Brain (organoid and tissue), 16 donors: ENCODE measurements at places on chromosomes 1 and 21.

DNA sequence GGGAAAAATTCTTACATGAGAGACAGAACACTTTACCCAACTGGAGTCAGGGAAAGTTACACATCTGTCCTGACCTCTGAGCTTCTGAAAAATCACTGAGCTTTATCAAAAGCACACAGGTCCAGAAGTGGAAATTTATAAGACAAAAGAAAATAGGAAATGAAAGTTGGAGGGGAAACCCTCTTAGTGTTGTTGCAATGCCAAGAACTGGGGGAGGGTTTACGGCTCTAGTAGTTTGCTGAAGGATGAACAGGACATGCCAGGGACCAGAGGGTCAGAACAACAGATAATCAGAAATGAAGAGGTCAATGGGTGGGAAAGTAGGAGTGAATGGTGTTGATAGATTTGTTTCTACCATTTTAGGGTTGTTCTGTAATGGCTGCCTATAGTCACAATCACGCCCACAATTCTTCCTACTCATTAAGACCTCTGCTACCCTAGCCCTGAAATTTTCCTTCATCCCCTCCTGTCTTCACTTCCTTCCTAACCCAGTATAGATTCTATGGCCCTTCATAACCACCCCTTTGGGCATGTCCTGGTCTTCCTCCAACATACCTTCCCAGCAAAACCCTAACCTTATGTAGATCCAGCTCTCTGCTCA, 30.3 kb upstream of the FMOD start:
- no peak for DNase-seq

DNA sequence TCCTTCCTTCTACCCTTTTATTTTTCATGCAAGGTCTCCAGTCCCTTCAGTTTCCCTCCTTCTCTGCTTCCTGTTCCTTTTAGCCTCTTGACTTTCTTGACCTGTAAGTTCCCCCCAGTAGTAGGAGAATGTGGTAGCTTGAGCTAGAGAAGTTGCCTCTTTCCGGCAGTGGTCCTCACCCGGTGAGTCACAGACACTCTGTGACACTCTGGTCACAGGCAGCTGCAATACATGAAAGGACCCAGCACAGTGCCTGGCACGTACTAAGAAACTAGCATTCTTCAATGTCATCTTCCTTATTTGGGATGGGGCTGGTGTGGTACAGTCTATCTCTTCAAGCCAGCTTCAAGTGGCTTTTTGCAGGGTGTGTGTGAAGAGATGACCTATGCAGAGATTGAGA, 16.0 kb downstream of the PFKFB2 start:
- DNase-seq = no peak

DNA sequence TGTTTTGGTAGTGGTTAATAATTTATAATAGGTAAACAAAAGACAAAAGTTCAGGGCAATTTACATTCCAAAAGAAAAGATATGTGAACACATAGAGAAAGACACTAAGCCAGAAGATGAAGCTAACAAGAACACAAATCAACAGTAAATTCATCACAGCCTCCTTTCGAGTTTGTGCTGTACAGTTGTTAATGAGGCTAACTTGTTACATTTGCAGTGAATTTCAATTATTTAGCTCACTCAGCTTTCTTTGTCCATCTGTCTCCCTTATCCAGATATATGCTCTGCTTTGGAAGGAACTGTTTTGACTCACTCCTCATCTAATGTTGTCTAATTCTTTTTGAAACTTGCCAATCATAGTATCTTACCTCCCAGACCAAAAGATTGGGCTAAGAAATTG, 423.3 kb upstream of the OLFM3 start:
- DNase-seq = no peak

GRCh38 chr1:227730630-227731151, 4.4 kb downstream of the JMJD4 start:
- DNase-seq = no peak

- no peak for DNase-seq
These were observed 182.2 kb downstream of the DHRS3 start for GRCh38 chr1:12435639-12436344.

- DNase-seq = no peak
These were observed 307.2 kb downstream of the HHIPL2 start for GRCh38 chr1:222240536-222241181.
